ENCODE measurements at places on chromosomes 3 and 15. TPM values are rescaled to one million over a fixed set of nuclear protein-coding genes. Genes with fewer than 3 reads are reported as not detected.

Gene ZNF717
- total RNA-seq, result 15.1 TPM

Gene ACSBG1
- total RNA-seq, result 3.2 TPM

DNA sequence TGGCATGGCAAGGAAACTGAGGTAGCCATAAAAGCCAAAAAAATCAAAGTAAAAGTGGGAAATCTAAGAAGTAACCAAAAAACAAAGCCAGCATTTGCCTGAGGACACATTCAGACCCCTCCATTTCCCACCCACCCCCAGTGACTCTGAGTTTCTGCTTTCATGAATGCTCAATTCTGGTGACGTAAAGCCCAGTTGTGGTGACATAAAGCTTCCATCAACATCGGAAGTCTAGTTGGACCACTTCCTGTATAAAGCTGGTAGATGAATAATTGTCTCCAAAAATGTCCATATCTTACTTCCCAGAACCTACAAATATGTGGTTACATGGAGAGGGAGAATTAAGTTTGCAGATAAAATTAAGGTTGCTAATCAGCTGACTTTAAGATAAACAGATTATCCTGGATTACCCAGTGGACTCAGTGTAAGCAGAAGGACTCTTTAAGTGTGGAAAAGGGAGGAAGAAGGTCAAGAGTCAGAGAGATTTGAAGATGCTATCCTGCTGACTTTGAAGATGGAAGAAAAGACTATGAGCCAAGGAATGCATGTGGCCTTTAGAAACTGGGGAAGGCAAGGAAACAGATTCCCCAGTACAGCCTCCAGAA is 62.0 kb upstream of the ST3GAL6 start:
- no peaks in the 10 kb centered on the region for H3K4me1 ChIP-seq
- no peaks in the 10 kb centered on the region for H3K36me3 ChIP-seq
- no peaks in the 10 kb centered on the region for H3K27me3 ChIP-seq
- no peak overlapping the region for H3K27ac ChIP-seq
- no peak for DNase-seq

GRCh38 chr15:79091204-79091867 is 756 bp upstream of the RASGRF1 start:
- peak; percentile 35 for DNase-seq
- peak overlapping the region; percentile 90 for H3K4me3 ChIP-seq
- peaks cover 72% of the 10 kb centered on the region for H3K27me3 ChIP-seq
- H3K36me3 ChIP-seq, result no peaks in the 10 kb centered on the region

DNA sequence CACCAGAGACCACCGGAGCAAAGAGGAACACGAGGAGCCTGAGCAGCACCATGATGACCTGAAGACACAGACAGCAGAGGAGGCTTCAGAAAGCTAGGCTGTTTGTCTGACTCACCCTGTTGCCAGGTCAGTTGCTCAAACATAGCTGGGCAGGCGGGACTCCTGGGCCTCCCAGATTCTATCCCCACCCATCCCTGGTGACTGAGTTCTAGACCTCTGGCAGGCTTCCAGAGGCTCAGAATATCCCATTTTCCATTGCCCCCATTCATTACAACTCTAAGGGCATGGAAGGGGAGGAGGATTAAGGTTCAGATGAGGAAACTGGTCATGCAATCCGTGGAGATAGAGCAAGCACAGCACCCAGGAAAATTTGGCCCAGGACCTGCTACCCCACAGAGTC is at the start of gene CDHR4:
TSS of gene CDHR4 (minus strand) at position 113 of the 400 bp plus-strand sequence. CDS start at position 52, 61 bp downstream.
- no peak within 1 kb of the TSS for H3K27ac ChIP-seq
- no peaks in the 10 kb centered on the region for H3K36me3 ChIP-seq
- no peak within 1 kb of the TSS for H3K4me3 ChIP-seq

GRCh38 chr3:58299839-58300516 is 6.1 kb upstream of the RPP14 start:
- no peak overlapping the region for H3K27ac ChIP-seq
- no peaks in the 10 kb centered on the region for H3K36me3 ChIP-seq
- DNase-seq, result no peak
- no peaks in the 10 kb centered on the region for H3K4me1 ChIP-seq
- H3K27me3 ChIP-seq, result no peaks in the 10 kb centered on the region
- no peak overlapping the region for H3K4me3 ChIP-seq

GRCh38 chr3:98553021-98553563 is 21.3 kb downstream of the GPR15 start:
- DNase-seq, result no peak
- H3K27me3 ChIP-seq, result no peaks in the 10 kb centered on the region
- H3K4me1 ChIP-seq, result no peaks in the 10 kb centered on the region
- H3K4me3 ChIP-seq, result no peak overlapping the region
- H3K27ac ChIP-seq, result no peak overlapping the region
- H3K36me3 ChIP-seq, result no peaks in the 10 kb centered on the region

Measured in H9 (cell line).